ENCODE measurements at places on chromosomes 4 and X. TPM values are rescaled to one million over a fixed set of nuclear protein-coding genes. Genes with fewer than 3 reads are reported as not detected.
A peak's percentile ranks its signal among the peaks of the same experiment; 100 is the strongest.

DNA sequence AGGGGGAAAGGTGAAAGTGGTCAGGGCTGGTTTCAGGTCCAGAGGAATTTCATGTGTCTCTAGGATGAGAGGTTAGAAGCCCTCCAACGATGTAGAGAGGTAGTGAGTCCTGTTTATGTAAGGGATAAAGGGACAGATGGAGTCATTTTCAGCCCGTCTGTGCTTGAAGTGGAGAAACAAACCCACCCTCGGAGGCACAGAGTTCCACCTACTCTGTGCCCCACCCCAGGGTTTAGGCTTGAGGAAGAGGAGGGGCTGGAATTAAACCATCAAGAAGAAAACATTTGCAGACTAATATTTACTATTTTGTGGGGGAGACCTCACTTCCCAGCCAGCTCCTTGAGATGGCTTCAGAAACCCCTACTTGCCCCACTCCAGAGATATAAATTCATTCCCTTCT, 868 bp upstream of the GNL3L start:
- no peaks in the 10 kb centered on the region for H3K36me3 ChIP-seq
- peak overlapping the region; percentile 92 for H3K27ac ChIP-seq
- no peaks in the 10 kb centered on the region for H3K4me1 ChIP-seq
- DNase-seq, result no peak
- H3K27me3 ChIP-seq, result no peaks in the 10 kb centered on the region
- peak overlapping the region; percentile 76 for H3K4me3 ChIP-seq

Gene LRAT
- not detected for total RNA-seq

GRCh38 chrX:20032201-20032600, 41.3 kb upstream of the BCLAF3 start:
- no peak overlapping the region for H3K4me3 ChIP-seq
- no peak overlapping the region for H3K27ac ChIP-seq
- DNase-seq, result no peak
- no peaks in the 10 kb centered on the region for H3K27me3 ChIP-seq
- H3K4me1 ChIP-seq, result no peaks in the 10 kb centered on the region

Gene CNKSR2
- total RNA-seq, result 33.0 TPM

- no peak overlapping the region for H3K4me3 ChIP-seq
- no peaks in the 10 kb centered on the region for H3K36me3 ChIP-seq
- H3K4me1 ChIP-seq, result peaks cover 6% of the 10 kb centered on the region
Measured at GRCh38 chr4:20532871-20533870, 167.1 kb upstream of the PACRGL start.

- no peak overlapping the region for H3K4me3 ChIP-seq
- peaks cover 3% of the 10 kb centered on the region for H3K4me1 ChIP-seq
- no peak overlapping the region for H3K27ac ChIP-seq
- peak; percentile 44 for DNase-seq
- H3K36me3 ChIP-seq, result peaks cover 4% of the 10 kb centered on the region
Measured at GRCh38 chrX:13863324-13863723, 46.4 kb upstream of the GPM6B start.

Gene RRH
- total RNA-seq, result not detected

DNA sequence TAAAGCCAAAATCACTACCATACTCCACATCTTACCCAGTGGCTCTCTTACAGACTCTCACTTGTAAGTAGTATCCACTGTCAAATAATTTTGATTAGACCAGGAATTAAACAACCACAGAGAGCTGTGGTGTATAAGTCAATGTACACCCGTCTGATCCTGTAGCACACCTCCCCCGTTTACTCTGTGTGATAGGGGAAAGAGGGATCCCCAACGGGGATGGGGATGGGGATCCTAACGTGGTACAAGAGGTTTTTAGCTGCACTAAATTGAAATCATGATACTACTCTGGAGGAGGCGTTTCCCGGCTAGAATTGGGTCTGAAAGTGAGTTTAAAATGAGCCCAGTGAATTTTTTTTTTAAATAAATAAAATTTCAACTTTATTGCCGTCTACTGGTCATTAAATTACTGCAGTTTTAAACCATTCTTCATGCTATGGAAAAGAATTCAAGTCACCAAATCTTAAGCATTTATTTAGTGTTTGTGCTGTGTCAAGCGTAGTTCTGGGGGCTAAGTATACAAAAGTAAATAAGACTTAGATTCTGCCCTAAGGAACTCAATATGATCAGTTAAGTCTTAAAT, 76.6 kb downstream of the INTS12 start:
- no peak for DNase-seq
- no peaks in the 10 kb centered on the region for H3K27me3 ChIP-seq
- no peaks in the 10 kb centered on the region for H3K36me3 ChIP-seq
- H3K27ac ChIP-seq, result no peak overlapping the region

Gene CT45A5
- total RNA-seq, result not detected

Gene CHRDL1
- total RNA-seq, result 2.7 TPM

GRCh38 chr4:5215321-5215720, 164.0 kb downstream of the STK32B start:
- H3K4me3 ChIP-seq, result no peak overlapping the region
- H3K36me3 ChIP-seq, result no peaks in the 10 kb centered on the region
- no peak for DNase-seq
- peaks cover 12% of the 10 kb centered on the region for H3K27me3 ChIP-seq
- H3K27ac ChIP-seq, result no peak overlapping the region
- H3K4me1 ChIP-seq, result no peaks in the 10 kb centered on the region

Data from SJCRH30 (cell line).